CD4-positive, alpha-beta memory T cell (primary cell): ENCODE measurements at places on chromosomes 12 and 14.

- DNase-seq, result no peak
These were observed 1297.7 kb downstream of the AACS start for GRCh38 chr12:126362964-126363363.

- DNase-seq, result no peak
These were observed 23.6 kb upstream of the RPLP0 start for GRCh38 chr12:120224304-120225199.

DNA sequence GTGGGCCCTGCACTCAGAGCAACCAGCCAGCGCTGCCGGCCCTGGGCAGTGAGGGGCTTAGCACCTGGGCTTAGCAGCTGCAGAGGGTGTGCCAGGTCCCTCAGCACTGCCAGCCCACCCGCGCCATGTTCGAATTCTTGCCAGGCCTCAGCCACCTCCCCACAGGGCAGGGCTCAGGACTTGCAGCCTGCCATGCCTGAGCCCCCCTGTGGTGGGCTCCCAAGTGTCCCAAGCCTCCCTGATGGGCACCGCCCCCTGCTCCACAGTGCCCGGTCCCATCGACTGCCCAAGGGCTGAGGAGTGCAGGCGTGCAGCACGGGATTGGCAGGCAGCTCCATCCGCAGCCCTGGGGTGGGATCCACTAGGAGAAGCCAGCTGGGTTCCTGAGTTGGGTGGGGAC, 98.0 kb upstream of the NID2 start:
- no peak for DNase-seq

DNA sequence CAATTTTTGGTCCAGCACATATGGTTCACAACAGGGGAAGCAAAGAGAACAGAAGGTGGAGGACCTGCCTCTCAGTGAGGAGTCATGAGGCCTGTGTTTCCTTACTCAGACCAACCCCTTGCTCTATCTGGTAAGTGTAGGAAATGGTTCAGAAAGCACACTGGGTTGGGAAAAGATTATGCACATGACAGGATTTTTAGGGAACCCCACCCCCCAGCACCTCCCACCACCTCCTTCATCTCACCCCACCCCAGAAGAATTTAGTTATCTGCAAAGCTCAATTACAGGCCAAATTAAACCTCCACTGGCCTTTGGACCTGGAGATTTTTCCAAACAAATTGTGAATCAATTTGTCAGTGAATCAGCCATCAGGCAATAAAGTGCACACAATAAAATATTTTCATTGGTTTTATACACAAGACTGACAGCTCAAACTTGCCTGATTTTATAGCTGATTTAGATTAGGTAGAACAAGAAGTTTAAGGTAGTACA, 132.8 kb downstream of the DACT1 start:
- no peak for DNase-seq

DNA sequence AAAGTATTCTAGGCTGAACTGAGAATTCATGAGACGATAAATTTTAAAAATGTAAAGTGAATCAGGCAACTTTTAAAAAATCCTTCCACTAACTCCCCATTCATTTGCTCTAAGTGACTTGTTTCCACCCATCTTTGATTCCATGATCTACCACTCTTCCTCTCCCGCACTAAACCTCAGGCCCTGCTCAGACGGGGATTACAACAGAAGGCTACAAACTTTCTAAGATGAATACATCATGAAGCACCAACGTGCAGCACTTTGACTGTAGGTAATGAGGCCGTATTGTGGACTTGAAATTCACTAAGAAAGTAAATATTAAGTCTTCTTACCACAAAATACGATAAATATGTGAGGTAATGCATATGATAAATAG, 30.0 kb downstream of the TMEM132D start:
- no peak for DNase-seq

- no peak for DNase-seq
These were observed 35.8 kb downstream of the DDX51 start for GRCh38 chr12:132108211-132108832.

- DNase-seq, result no peak
These were observed 177.7 kb upstream of the RGS6 start for GRCh38 chr14:71754422-71755095.

- peak; percentile 60 for DNase-seq
These were observed 426.5 kb upstream of the OR4E1 start for GRCh38 chr14:22099942-22100763.

DNA sequence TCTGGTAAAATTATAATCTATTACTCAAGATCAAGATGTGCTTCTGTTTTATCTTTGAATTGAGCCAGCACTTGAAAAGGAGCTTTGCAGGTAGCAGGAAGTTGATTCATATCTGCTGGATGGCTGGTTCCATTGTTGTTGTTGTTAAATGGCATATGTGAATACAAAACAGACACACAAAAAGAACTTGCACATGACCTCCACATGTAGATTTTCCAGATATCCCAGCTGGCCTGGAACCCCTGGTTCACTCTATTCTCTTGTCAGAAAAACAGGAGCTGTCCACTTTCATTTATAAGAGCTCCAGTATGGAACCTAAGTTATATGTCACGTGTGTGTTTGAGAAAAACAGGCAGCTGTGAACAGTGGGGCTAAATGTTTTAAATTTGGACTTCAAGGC, 273.9 kb downstream of the TMEM132D start:
- no peak for DNase-seq

GRCh38 chr14:81166121-81166520, 54.6 kb downstream of the GTF2A1 start:
- DNase-seq, result no peak

DNA sequence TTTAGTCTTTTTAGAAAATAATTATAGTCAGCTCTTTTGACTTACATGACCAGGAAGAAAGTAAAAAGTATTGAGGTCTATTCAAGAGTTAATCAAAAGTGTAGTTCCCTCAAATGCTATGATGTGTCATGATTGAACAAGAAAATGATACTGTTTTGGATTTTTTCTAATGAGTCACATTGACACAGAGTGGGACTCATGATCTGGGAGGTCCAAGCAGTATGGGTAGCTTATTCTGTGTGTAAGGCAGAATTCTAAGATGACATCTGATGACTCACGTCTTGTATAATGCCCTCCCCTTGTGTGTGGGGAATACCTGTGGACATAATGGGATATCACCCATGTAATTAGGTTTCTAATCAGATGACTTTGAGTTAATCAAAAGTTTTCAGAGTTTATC, 178.1 kb upstream of the DDHD1 start:
- DNase-seq, result no peak

DNA sequence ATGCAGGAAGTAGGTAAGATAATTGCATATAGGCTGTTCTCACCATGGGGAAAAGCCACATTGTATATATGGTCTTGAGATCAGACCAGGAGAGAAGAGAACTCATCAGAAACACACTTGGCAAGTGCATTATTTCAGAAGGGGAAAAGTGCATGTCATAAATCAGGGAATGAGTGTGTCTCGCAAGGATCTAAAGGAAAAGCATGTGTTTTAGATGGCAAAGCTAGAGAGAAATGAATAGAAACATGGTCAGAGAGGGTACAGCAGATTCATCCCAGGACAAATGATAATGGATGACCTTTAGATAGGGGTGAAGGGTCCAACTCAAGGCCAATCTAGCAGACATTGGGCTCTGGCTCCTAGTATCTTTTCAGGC, 230.2 kb upstream of the NAV3 start:
- no peak for DNase-seq

DNA sequence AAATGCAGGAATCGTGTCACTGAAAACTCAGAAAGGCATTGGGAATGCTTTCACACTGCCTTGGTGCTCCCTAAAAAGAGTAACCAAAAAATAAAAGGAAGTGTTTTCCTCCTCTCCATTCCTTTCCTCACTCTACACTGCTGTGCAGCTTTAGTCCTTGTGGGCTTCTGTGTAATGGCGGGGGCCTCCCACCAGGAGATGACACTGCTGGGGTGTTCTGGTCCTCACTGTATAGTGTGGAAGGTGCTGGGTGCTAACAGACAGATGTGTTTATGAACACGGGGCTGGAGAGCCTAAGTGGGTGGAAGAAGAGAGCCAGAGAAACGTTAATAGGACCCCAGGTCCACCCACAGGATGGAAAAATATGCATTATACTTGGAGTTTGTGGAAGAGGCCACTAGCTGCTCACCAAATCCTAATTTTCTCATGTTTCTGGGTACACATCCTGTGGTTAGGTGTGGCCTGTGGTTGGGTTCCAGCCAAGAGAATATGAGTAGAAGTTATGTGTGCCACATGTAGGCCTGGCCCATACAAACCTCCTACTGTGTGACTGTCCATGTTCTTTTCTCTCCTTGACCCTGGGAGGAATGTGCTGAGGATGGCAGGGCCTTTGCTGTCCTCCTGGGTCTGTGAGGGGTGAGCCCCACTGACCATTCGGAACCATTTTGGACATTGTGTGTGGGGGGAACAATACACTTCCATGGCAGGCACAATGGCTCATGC, 14.0 kb upstream of the C1S start:
- DNase-seq, result no peak

GRCh38 chr14:46581036-46581671, 70.4 kb downstream of the RPL10L start:
- DNase-seq, result no peak

GRCh38 chr12:12909995-12910420, 18.6 kb downstream of the GPRC5A start:
- no peak for DNase-seq
